ENCODE measurements at places on chromosomes 1 and 21.

DNA sequence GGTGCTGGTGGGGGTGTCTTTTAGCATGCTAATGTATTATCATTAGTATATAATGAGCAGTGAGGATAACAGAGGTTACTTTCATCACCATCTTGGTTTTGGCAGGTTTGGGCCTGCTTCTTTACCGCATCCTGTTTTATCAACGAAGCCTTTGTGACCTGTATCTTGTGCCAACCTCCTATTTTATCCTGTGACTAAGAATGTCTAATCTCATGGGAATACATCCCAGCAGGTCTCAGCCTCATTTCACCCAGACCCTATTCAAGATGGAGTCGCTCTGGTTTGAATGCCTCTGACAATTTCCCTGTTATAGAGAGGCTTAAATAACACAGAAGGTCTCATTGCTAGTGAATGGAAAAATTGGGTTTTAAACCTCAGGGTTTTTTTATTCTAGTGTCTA lies 300.8 kb upstream of the PROX1 start:
- no peak for DNase-seq

DNA sequence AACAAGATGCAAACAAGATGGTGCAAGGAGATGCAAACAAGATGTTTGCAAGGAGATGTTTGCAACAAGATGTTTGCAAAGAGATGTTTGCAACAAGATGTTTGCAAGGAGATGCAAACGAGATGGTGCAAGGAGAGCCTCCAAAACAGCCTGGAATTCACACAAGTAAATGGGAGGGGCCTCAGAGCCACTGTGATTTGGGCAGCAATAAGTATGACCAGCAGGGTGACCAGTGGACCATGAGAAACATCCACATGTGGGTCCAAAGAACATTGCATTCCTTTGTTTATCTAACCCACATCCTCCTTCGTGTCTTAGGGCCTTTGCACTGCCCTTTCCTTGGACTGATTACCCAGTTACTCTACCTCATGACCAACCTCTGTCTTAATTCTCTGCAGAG lies 162.9 kb downstream of the PLPP3 start:
- no peak for DNase-seq

- DNase-seq: peak; percentile 52
Observed at GRCh38 chr1:212432272-212432660, 454 bp upstream of the NENF start.

GRCh38 chr1:8348777-8349472 lies 31.0 kb downstream of the SLC45A1 start:
- DNase-seq: peak; percentile 94

- no peak for DNase-seq
Observed at GRCh38 chr1:66182551-66183178, 351.3 kb upstream of the SGIP1 start.
